AG08396 (cell line): ENCODE measurements at places on chromosomes 3 and 15.

DNA sequence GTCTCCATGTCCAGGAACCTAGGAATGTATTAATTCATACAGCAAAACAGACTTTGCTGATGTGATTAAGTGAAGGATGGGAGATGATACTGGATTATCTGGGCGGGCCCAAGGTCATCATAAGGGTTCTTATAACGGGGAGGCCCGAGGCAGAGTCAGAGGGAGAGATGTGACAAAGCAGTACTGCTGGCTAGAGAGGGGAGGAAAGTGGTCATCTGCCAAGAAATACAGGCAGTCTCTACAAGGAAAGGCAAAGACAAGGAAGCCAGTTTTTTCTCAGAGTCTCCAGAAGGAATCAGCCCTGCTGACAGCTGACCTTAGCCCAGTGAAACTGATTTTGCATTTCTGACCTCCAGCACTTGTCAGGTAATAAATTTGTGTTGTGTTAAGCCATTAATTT is 66.2 kb upstream of the CORO2B start:
- DNase-seq, result no peak

DNA sequence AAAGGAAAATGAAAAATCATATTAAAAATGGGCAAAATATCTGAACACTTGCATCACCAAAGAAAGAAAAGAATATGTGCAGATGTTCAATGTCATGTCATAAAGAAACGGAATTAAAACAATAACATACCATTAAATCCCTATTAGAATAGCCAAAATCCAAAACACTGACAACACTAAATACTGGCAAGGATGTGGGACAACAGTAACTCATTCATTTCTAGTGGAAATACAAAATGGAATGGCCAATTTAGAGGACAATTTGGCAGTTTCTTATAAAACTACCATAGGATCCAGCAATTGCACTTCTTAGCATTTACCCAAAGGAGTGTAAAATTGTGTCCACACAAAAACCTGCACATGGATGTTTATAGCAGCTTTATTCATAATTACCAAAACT is 542.5 kb upstream of the UBE2E2 start:
- no peak for DNase-seq

DNA sequence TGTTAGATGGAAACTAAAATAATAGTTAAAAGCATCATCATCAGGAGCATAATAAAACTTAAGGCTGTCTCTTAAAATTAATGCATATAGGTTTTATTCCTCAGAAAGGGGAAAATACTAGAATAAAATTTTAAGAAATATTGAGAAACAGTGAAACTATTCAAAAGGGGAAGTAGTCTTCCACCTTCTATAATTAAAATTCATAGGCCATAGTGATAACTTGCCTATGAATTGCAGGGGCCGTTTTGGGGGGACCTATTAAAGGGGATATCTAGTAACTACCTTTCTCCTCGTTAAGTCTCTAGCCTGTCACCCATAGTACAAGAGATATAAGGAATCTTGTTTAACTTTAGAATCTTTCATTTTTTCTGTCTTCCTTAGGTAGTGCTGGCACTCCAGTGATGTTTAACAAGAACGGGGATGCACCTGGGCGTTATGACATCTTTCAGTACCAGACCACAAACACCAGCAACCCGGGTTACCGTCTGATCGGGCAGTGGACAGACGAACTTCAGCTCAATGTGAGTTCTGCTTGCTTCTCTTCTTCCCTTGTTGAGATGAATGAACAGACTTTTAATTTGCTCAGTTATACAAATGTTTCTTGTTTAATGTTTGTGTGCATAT is 600.4 kb downstream of the GRM7 start:
- DNase-seq, result no peak

DNA sequence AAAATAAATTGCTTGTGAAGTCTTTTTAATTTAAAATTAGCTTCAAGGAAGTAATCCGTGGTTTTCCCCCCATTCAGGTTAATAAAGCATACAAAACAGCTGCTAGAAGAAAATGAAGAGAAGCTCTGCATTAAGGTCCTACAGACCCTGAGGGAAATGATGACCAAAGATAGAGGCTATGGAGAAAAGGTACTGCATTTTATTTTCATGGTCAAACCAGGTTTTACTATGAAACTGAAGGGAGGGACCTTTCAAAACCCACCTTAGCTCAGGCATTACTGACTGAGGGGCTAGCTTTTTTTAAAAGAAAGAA is 218.5 kb downstream of the ITPR1 start:
- DNase-seq, result no peak

- DNase-seq, result peak; percentile 91
Observed at GRCh38 chr15:74127255-74127953, 3.0 kb upstream of the ISLR2 start.
